ENCODE measurements at places on chromosomes 16 and 17.

GRCh38 chr16:64406770-64407181 lies 715.1 kb downstream of the CDH11 start:
- DNase-seq = no peak

GRCh38 chr17:68288804-68289203 lies 2.1 kb downstream of the SLC16A6 start:
- no peak for DNase-seq

DNA sequence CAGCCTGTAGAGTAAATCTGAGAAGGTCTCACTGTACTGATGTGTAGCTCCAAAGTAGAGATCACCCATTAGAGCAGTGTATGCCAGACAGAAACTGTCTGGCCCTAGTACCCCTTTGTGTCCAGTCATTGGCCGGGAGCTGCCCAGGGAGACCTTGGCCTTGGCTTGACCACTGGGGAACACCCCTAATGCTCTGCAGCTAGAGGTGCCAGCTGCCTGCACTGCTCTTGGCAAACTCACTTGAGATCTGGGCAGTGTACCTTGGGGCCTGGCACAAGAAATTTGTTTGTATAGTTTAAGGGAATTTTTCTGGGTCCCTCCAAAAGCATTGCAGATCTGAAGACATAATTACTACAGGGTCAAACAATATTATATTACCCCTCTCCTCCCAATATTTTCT lies 78.7 kb upstream of the MPHOSPH6 start:
- no peak for DNase-seq

- no peak for DNase-seq
Measured at GRCh38 chr17:80842456-80843013, 149.1 kb upstream of the CHMP6 start.

- DNase-seq = no peak
Measured at GRCh38 chr16:49921791-49922456, 66.0 kb upstream of the ZNF423 start.

GRCh38 chr17:64385187-64386083 lies 5.2 kb downstream of the PECAM1 start:
- peak; percentile 13 for DNase-seq

GRCh38 chr17:61018938-61019337 lies 341.3 kb downstream of the BCAS3 start:
- no peak for DNase-seq

GRCh38 chr17:8487130-8487645 lies 51.5 kb downstream of the NDEL1 start:
- DNase-seq = no peak

DNA sequence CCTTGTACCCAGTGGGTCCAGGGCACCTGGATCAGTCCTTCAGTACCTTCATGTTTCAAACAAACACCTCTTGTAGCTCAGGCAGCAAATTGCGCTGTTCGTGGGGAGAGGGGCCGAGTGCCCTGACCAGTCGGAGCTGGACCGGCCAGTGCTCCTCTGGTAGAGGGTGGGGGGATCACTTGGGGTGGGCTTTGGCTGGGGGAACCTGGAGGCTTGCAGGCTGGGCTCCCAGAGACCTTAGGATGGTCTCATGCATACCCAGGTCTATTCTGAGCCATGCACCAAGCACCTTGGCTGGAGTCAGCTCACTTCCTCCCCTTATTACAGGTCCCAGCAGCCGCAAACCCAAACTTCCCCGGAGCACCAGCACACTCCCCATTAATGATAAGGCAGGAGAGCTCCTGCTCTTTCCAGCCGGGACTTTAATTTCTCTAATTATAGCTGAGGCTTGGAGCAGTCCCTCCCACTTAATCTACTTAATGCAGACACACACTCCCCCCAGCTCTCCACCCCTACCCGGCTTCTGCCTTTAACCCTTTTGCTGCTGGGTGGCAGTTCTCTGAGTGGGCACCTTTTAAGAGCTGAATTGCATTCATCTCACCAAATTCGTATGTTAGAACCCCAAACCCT lies 26.3 kb upstream of the MGAT5B start:
- no peak for DNase-seq

DNA sequence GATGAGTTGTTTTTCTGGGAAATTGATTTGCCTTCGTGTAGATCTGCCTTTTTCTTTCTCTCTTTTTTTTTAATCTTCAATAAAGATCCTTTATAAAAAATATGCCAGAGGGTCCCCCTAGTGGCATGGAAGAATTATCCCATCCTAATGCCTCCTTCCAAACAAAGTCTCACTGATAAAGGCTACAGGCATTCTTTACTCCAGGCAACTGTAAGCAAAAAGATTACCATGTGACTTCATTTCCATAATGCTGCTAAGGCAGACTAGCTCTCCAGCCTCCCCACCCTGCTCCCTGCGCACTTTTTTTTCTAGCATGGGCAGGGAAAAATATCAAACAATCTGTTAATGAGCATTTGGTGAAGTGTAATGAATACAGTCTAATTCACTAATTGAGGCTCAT lies 220.2 kb upstream of the CDH8 start:
- no peak for DNase-seq

- no peak for DNase-seq
Measured at GRCh38 chr17:29645515-29646051, 22.9 kb upstream of the CORO6 start.

- no peak for DNase-seq
Measured at GRCh38 chr17:19987897-19988296, 10.3 kb upstream of the AKAP10 start.

DNA sequence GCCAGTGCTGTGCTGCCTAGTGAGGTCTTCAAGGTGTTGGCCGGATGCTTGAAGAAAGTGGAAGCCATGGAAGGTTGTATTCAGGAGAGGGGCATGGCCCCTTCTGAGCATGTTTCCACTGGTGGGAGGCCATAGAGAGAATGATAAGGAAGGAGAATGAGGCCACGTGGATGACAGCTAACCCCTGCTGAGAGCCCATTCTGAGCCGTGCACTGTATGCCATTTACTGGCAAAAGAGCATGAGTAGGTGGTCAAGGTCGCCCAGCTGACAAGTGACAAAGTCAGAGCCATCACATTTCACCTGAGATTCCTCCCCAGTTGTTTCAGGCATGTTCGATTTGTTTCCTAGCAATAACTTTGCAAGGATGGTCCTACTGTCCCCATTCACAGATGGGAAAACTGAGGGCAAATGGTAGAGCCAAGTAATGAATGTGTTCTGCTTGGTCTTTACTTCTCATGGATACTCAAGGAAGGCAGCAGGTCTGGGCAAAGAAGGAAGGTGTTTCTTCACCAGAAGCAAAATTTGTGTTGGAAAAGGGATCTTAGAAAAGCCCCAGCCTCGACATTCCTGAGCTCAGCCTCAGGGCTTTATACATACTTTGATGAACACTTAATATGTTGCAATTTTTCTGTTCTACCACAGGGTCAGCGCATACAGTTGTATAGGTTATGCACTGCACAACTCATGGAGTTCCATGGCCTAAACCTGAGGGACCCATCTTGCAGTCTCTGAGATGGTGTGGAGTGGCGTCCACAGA lies 10.5 kb upstream of the NKD1 start:
- DNase-seq = no peak

GRCh38 chr17:68498479-68499326 lies 13.5 kb upstream of the PRKAR1A start:
- DNase-seq = no peak

- no peak for DNase-seq
Measured at GRCh38 chr17:59637611-59638310, 18.1 kb downstream of the CLTC start.

GRCh38 chr16:49278944-49279725 lies 2.5 kb downstream of the CBLN1 start:
- no peak for DNase-seq

DNA sequence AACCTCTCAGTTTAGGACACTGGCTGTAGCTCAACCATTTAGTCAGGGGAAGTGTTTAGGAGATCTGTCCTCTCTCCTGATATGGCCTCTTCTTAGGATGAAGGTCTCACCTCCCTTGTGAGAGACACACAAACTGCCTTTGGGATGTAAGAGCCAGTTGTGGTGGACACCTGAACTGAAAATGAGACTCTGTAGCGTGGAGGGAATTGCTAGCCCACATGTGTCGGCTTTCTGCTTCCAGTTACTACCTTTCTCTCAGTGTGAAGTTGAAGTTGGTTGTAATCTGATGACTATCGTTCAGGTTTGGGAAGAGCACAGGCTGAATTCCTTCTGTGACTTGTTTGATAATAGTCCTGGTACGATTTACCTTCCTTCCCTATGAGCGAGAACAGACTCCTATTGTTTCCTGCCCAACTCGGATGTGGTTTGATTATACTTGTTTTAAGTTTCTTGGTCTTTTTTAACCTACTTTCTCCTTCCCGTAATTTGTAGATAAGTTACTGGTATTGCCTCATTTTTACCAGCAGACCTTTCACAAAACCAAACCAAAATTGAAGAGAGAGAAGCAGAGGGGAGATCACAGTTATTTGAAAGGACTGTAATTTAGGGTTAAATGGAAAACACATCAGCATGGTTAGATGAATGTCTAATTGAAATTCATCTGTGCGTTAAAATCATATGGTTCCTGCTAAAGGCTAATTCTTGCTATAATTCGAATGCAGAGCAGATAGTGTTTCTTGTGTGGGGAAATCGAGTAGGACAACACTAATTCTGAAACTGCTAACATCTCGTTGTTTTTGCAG lies 43.2 kb downstream of the CLEC16A start:
- no peak for DNase-seq

DNA sequence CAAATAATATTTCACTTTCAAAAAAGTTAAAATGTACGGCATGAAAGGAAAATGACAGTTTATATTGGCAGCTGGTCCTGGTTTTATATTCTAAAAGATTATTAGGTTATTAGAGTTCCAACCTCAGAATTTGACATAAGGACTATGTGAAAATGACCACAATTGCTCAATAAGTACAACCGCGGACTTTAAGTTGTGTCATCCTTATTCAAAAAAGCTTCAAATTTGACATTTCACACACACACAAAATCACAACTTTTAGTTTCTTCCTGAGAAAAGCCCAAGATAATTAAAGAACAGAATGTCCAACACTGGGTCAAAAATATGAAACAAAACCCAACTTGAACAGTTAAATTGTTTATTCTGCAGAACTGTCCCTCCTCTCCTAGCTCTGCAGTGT lies 133.2 kb upstream of the AXIN2 start:
- no peak for DNase-seq

DNA sequence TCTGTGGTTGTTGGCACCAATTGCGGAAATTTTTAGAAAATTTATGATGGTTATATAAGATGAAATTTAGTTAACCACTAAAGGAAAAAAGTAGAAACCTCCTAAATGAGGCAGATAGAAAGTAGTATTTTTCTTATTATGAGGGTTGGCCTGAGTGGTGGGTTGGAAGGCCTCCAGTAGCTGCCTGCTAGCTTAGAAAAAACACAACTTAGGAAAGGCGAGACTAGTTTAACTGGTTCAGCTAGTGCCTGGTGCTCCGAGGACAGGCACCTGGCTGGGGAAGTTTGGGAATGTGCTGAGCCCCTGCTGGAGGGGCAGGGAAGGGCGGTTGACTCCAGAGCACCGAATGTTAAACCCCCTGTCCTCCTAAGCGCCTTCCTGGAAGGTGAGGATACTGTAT lies 19.9 kb downstream of the LDHD start:
- no peak for DNase-seq

DNA sequence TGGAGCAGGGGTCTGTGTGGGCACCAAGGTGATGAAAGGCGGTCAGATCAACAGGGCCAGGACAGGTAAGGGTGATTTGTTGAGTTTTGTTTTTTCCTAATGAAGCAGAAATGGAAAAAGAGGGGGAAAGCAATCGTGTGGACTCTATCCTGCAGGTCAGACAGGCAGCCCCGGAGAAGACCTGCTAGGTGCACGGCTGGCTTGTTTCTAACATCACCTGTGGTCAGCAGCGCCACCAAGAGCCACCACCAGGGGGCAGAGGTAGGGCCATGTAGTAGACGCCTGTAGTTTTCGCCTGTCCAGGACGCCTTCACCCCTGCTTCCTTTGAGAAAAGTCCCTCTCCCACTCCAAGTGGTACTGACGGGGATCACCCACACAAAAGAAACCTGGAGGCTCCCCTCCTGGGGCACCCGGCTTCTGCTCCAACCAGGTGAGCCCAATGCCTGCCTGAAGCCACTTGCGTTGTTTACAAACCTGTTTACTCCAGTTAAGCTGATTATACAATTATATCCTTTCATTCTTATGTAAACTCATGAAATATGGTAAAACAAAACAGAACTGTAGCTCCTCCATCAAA lies 54.2 kb upstream of the SEC14L1 start:
- DNase-seq = peak; percentile 54

GRCh38 chr16:48687421-48688038 lies 77.5 kb upstream of the N4BP1 start:
- peak; percentile 50 for DNase-seq

DNA sequence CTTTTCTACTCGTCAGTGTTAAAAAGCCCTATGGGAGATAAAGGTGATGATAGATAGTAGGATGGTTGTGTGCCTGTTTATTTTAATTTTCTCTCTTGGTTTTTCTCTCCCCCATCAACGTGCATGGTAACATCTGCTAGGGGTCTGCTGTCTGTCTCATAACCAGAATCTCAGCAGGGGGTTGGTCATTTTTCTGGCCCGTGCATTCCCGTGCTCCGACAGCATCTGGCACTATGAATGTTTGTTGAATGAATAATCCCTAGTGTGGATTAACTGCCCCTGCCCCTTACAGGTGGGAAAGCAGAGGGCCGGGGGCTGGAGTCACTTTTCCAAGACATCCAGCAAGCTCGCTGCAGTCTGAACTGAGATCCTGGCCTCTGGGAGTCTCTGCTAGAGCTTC lies 6.3 kb downstream of the CA5A start:
- no peak for DNase-seq

DNA sequence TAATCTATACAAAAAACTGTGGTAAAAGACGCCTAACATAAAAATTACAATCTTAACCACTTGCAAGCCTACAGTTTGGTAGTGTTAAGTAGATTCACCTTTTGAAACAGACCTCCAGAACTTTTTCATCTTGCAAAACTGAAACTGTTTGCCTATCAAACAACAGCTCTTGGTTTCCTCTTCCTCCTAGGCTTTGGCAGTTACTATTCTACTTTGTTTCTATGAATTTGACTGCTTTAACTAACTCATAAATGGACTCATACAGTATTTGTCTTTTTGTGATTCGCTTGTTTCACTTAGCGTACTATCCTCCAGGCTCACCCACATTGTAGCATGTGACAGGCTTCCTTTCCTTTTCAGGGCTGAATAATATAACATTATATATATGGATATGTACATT lies 97.0 kb downstream of the PRKCA start:
- DNase-seq = no peak

- DNase-seq = no peak
Measured at GRCh38 chr16:7351610-7352510, 19.2 kb downstream of the RBFOX1 start.

DNA sequence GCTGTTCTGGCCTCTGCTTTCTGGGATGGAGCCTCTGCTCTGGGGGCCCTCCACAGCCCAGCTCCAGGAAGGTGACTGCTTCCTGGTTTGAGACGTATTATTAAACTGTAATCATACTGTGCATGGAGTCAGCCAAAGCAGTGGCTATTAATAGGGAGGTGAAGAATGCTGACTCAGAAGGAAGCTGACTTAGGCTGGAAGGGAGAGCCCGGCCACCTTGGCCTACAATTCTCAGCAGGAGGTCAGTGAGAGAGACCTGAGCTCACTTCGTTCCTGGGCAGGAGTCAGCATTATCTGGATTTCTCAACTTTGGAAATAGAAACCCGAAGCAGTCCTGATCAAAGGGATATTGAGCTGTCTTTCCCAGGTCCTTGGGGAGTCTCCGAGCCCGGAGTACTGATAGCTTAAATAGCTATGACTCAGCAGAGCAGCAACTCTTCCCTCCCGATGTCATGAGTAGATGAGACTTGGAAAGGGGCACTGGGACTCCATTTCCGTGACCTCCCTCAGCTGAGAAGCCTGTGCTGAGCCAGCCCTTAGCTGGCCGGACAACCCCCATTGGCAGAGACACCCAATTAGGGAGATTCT lies 91.8 kb downstream of the YPEL2 start:
- no peak for DNase-seq
